Central memory CD8-positive, alpha-beta T cell (primary cell): ENCODE measurements at places on chromosomes 13 and 19.

DNA sequence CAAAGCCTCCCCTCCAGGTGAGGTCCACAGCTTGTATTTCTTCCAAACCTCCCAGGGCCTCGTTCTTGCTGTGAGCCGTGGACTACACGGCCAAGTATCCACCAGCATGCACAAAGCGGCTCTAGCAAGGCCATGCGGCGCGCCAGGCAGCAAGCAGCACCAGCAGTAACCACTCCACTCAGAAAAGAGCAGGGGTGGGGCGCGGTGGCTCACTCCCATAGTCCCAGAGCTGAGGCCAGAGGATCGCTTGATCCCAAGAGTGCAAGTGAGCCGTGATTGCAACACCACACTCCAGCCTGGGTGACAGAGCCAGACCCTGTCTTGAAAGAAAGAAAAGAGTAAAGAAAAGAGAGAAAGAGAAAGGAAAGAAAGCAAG, 4.7 kb downstream of the CCDC8 start:
- DNase-seq = no peak

- no peak for DNase-seq
These were observed 47.0 kb upstream of the DIAPH3 start for GRCh38 chr13:60210510-60211330.

GRCh38 chr19:4454747-4455718, 2.6 kb downstream of the UBXN6 start:
- no peak for DNase-seq

DNA sequence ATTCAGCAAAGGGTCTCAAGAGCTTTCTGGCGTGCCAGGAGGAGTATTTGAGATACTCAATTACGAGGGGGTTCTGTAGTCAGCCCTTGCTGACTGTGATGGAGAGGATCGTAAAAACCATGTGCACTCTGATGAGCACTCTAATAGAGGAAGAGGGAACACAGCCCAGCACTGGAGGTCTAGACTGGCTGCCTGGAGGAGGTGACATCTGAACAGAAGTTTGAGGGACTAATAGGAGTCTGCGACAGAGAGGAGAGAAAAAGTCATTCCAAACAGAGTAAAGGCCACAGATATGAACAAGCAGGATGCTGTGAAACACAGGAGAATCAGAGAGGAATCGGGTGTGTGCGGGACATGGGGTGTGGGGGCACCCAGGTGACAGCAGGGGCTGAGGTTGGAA, 79.4 kb downstream of the DPF1 start:
- DNase-seq = no peak

- no peak for DNase-seq
These were observed 57.2 kb downstream of the SOX1 start for GRCh38 chr13:112124141-112124540.

DNA sequence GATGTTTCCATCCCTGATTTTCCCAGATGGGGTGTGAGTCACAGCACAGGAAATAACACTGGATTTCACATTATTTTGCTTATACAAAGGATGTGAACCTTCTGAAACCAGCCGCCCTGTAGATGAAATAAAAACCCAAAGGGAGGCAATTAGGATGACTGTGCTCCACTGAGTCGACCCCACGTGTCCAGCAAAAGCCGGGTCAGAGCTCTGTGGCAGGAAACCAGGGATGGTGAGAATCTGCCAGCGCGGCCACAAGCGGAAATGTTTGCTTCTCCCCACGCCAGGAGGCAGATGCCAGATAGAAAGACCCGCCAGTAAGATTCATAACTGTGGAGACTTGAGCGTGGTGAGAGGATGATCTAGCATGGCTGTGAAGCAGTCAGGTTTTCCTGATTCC, 764.4 kb downstream of the LIG4 start:
- DNase-seq = no peak

DNA sequence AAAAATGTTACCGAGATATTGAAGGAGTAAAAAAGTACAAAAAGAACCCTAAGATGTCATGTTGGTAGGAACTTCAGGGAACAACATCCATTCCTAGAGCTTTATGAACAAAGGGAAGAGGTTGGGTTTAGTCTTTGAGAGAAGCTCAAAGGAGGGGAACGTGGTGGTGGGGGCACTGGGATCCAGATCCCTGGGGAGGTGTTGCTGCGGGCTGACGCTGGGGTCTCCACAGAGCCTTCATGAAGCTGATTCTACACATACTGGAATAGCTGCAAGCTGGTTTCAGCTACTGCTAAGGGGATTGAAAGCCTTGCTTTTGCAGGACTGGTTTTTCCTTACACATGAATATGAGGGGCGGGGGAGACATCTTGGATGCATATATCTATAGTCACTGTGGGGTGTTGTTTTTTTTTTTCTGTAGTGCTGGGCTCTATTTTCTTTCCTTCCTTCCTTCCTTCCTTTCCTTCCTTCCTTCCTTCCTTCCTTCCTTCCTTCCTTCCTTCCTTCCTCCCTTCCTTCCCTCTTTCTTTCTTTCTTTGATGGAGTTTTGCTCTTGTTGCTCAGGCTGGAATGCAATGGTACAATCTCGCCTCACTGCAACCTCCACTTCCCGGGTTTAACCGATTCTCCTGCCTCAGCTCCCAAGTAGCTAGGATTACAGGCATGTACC, 6.5 kb upstream of the MZF1 start:
- no peak for DNase-seq

GRCh38 chr13:33520468-33520839, 234.9 kb upstream of the STARD13 start:
- no peak for DNase-seq

- no peak for DNase-seq
These were observed 4.3 kb downstream of the CALM3 start for GRCh38 chr19:46605356-46605821.

DNA sequence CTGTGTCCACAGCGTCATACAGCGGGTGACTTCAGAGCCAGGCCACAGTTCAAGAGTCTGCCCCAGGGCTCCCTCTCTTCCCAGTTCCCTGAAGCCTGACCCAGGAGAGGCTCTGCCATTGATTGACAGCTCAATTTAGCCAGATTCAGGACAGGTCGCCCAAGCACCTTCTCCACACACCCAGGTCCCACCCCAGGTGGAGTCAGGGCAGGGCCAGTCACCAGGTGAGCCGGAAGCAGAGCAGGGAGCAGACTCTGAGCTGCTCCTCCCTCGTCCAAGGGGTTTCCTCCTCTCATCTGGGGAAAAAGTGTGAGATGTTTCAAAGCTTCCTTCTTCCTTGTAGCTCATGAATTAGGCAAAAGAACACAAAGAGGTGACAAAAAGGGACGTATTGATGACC, 5.6 kb downstream of the CEACAM7 start:
- no peak for DNase-seq

GRCh38 chr13:80551650-80552497, 210.9 kb upstream of the SPRY2 start:
- DNase-seq = no peak

GRCh38 chr13:43054803-43055802, 31.7 kb downstream of the DNAJC15 start:
- peak; percentile 16 for DNase-seq

DNA sequence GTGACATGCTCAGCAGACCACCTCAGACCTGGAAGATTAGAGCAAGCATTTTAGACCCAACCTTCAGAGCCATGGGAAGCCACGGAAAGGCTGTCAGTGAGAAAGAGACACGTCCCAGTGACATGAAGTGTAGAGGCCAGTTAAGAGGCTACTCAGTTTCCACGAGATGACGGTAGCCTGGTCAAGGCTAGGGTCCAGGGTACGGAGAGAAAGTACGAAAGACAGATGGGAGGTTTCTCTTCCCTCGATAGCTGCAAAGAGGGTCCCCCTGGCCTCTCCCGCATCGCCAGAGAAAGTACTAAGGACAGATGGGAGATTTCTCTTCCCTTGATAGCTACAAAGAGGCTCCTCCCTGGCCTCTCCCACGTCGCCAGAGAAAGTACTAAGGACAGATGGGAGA, 8.6 kb downstream of the ZSCAN5A start:
- no peak for DNase-seq

GRCh38 chr19:46860846-46861690, at the start of gene ARHGAP35:
Gene ARHGAP35 (plus strand): TSS chr19:46860997. CDS start chr19:46918676, 57,679 bp downstream.
- peak; percentile 26 for DNase-seq

- no peak for DNase-seq
These were observed 943.0 kb upstream of the PCDH9 start for GRCh38 chr13:68173111-68173510.

DNA sequence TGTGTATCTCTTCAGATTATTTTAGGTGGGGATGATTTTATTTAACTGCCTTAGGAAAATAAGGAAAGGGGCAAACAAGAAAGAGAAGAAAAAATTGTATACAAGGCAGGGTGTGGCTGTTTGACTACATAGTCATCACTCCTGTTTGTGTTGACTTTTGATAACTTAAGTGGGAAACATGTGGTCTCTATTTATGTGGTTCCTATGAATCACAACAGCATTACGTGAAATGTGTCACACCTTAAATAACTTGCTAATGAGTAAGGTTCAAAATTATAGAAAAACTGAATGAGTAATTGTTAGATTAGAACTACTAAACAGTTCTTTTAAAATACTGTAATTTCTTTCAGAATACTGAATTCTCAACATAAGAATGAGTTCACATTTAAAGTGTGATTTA, 69.3 kb downstream of the LMO7 start:
- DNase-seq = no peak

GRCh38 chr13:23074075-23074828, 106.5 kb upstream of the SGCG start:
- no peak for DNase-seq

DNA sequence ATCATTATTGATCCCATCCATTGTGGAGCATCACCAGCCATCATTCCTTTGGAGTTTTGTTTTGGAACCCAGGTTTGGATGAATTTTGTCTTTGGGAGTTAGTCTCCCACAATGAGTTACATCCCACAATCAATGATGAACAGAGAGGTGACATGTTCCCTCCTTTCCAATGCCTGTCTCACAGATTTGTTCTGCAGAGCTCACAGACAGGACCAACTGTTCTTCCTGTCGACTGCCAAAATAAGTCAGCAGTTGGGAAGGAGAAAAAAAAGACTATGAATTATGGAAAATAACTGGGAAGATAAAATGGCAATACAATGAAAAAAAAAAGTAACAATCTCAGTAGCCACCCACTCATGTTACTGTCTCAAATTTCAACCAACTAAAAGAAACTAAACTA, 489.1 kb downstream of the MYO16 start:
- no peak for DNase-seq

GRCh38 chr19:15831626-15832025, 16.2 kb upstream of the OR10H1 start:
- DNase-seq = no peak

DNA sequence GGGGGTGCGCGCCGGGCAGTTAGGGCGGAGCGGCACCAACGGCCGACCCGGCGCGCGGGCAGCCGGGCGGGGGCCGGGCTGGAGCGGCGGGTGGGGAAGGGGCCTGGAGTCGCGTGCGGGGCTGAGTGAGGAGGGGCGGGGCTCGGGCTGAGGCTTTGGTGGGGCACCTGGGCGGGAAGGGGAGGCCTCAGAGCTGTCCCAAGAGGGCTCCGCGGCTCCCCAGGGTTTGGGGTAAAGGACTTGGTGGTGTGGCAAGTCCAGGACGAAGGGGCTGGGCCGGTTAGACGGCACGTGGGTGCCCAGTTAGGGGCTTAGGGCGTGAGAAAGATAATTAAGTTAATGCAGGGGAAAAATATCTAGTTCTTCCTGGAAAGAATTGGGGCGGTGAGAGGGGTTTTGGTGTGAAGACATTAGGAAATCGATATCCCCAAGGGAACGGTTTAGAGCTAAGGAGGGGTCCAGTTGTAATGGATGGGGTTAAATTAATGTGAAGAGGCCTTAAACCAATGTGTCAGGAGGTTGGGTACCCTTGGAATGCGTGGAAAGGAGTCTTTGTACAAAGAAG, 496 bp downstream of the ZNF574 start:
- DNase-seq = no peak

GRCh38 chr19:28598861-28599260, 614.1 kb downstream of the UQCRFS1 start:
- no peak for DNase-seq

DNA sequence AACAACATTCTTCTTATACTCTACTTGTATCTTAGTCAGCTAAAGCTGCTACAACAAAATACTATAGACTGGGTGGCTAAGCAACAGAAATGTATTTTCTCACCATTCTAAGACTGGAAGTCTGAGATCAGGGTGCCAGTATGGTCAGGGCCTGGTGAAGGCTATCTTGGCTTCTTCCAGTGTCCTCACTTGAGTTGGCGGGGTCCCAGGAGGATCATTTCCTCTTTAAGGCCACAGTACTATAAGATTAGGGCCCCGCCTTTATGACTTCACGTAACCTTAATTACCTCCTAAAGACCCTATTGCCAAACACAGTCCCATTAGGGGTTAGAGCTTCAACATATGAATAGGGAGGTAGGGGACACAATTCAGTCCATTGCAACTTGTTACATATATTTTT, 30.7 kb upstream of the DOCK9 start:
- no peak for DNase-seq

DNA sequence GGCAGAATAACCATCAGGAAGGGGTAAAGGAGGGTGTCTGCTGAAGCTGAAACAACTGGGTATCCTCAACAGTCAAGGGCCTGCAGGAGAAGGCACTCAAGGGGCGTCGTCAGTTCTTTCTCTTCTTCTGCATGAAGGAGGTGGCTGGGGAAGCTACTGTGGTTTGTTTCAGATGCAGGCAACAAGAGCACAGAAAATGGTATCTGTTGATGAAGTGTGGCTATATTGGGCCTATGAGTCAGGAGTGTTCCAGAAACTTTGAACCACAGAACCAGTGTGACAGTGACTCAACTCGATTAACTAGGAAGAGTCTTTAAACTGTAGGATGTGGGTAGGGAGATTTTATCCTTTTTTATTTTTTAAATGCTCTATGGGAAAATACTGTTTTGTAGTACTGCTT, 686.3 kb downstream of the FGF9 start:
- no peak for DNase-seq

DNA sequence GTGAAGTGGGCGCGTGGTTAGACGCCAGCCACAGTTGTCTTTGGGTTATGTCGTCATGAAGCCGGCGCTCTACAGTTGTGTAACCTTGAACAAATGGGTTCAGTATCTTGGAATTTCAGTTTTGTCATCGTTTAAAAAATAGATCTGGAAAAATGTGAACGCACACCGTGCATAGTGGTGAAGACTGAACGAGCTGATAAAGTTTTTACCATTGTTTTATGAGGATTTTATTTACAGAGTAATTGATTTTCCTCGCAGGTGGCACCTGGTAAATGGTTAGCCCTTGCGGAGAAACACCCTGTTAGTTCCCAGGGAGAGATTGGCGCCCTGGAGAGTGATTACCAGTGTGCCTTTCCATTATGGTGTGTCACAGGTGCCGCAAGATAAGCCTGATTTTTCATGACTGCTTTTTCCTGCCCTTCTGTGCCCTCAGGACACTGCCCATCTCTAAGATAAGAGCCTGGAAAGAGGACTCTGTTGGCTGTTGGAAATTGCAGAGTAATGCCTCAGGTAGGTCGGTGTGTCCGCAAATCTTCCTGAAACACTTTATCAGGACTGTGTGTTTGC, 577 bp downstream of the ZNF181 start:
- DNase-seq = no peak

GRCh38 chr13:96033220-96034015, 19.8 kb downstream of the UGGT2 start:
- DNase-seq = no peak

- DNase-seq = no peak
These were observed 21.6 kb downstream of the FAM124A start for GRCh38 chr13:51243832-51244231.

- DNase-seq = no peak
These were observed 83.0 kb downstream of the USP12 start for GRCh38 chr13:27088619-27089018.
